ENCODE measurements at places on chromosomes 13 and 19.

- DNase-seq, result no peak
These were observed 2.8 kb upstream of the DMPK start for GRCh38 chr19:45785097-45785496.

DNA sequence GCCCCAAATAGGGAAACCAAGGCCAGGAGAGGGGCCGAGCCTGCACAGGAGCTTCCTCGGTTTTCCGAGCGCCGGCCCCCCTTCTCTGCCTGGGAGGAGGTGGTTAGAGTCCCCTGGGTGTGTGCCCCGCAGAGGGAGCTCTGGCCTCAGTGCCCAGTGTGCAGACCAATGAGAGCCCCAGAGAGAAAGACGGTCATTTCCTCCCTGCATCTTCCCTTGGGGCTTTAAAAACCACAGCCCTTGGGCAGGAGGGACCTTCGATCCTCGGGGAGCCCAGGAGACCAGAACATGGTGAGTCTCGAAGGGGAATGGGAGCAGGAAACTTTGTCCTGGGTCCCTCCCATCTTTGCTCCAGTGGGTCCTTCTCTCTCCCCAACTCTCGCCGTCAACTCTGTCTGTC is at the start of gene C5AR1:
Gene C5AR1 (plus strand): TSS at position 254 of the 400 bp plus-strand sequence. CDS start 35 bp downstream, at position 289.
- DNase-seq, result peak; percentile 67

- DNase-seq, result no peak
These were observed 19.7 kb upstream of the SYCN start for GRCh38 chr19:39223703-39224279.

DNA sequence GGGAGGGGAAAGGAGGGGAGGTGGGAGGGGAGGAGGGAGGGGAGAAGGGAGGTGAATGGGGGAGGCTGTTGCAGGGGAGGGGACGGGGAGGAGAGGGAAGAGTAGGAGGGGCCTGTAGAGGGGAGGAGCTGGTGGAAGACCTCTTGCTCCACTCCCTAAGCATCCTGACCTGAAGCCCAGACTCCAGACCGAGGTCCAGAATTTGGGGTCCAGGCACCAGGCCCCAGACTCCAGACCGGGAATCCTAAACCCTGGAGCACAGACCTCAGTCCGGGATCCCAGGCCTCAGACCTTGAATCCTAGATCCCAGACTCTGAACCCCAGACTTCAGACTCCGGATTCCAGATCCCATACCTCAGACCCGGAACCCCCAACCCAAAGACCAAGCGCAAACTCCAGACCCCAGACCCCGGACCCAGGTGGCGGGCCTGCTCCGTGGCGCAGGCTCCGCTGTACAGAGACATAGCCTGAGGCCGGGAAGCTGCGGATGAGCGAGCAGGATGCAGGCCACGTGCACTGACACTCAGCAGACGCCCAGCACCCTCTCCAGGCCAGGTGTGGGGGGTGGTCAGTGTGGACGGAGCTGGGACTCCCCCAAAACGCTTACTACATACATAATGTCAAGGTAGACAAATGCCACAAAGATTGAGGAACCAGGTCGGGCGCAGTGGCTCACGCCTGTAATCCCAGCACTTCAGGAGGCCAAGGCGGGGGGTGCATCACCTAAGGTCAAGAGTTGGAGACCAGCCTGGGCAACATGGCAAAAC is 710 bp upstream of the BTBD2 start:
- DNase-seq, result peak; percentile 69

GRCh38 chr19:2869618-2870017 is 2.5 kb downstream of the ZNF556 start:
- no peak for DNase-seq

DNA sequence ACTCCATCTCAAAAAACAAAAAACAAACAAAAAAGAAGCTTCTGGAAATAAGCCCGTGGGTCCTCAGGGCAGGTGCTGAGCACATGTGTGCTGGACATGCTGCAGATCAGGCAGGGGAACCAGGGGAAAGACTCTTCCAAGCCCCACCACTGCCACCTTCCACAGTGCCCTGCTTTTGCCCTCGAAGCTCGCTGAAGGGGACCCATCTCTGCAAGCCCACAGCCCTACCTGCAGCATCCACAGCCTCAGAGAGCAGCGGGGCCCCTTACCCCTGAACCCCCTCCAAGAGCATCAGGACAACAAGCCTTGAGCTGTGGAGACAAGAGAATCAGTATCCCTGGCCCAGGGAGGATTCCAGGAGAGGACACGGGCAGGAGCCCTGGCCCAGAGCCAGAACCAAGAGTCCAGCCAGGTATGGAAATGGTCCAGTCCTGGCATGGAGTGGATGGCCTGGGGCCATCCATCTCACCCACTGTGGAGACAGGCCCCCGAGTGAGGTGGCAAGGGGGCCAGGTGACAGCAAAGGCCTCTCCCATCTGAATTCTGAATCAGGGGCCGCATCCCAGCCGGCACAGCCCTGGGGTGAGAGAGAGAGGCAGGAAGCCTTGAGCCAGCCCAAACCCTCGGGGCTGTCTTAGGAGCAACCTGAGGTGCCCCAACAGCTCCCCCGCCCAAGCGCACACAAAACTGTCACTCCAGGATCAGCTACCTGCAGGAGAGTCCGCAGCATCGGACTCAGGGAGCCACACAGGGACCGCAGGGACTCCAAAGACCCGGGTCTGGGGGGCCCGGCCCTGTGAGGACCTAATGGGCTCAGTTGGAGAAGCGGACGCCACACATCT is 51.8 kb upstream of the TPM4 start:
- no peak for DNase-seq

- DNase-seq, result no peak
These were observed 217.0 kb downstream of the NBEA start for GRCh38 chr13:35159041-35159440.

- DNase-seq, result no peak
These were observed 125.2 kb downstream of the LMO7 start for GRCh38 chr13:75761369-75761768.

- no peak for DNase-seq
These were observed 23.4 kb downstream of the SUGP2 start for GRCh38 chr19:19009951-19010350.

GRCh38 chr19:10223488-10224213 is 7.5 kb downstream of the S1PR2 start:
- no peak for DNase-seq

DNA sequence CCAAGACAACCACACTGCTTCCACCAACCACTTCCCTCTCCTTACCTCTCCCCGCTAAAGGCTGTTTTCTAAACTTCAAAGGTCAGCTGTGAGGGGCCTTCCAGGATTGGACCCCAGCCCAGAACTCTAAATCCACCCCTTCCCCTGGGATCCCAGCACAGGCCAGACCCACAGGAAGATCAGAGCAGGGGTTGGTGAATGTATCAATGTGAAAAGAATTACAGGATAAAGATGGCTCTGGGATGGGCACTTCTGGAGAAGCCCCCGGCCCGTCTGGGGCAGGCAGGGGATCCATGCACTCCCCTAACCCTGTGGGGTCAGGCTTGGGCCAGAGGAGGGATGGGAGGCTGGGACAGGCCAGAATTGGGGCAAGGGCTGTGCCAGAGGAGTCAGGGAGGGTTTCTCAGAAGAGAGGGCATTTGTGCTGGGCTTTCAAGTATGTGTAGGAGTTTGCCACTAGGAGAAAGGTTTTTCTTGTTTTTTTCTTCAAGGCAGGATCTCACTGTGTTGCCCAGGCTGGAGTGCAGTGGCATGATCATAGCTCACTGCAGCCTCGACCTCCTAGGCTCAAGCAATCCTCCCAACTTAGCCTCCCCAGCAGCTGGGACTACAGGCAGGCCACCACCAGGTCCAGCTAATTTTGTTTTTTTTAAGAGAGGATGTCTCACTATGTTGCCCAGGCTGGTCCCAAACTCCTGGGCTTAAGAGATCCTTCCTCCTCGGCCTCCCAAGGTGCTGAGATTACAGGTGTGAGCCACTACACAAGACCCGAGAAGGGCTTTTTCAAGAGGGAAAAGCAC is 1.0 kb upstream of the MEF2B start:
- DNase-seq, result no peak

DNA sequence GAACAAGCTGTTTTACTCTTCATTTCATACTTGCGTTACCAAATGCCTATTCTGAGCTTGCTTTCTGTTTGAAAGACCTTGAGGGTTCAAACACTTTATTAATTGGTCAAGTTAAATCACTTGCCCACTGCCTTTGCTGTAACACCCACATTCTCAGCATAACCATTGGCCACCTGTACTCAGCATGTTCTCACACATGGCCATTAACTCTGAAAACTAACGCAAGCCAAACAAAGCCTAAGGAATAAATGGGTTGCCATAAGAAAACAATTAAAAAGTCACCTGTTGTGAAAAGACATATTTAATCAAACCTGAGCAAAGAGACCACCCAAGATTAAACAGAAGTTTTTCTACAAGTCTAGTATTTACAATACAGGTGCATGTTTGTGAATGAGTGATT is 517.2 kb upstream of the SPRY2 start:
- DNase-seq, result no peak

DNA sequence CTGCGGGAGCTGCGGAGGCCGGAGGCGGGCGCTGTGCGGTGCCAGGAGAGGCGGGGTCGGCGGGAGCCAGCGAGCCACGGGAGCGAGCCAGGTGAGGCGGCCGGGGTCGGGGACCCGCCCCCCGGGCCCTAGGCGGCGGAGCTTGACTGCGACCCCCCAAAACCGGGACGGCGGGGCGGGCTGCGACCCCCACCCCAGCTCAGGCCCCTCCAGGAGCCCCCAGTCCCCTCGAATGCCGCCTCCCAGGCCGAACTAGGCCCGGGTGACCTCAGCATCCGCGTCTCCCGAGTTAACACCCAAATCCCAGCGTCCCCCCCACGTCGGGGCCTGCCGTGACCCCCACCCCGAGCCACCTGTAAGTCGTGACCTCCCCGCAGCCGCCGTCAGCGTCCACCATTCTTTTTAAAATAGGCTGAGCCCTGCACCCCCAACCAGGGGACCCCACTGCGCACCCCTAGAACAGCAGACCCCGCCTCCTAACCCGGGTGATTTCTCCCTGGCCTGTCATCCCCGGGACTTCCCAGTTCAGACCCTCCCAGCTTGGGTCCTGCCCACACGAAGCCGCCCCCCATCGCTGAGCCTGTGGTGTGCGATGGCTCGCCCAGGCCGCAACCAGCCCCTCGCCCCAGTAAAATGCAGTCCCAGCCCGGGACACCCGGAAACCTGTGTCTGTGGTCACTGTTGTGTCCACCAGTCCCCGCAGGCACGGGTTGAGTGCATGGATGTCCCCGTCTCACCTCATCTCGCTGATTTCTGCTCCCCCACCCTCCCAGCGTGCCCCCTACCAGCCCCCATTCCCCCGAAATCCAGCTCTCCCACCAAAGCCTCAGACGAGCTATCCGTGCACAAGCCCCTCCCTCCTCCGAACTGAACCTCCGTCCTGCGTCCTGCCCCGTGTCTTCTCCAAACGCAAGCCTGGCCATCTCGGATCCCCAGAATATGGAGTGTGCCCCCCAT is 551 bp downstream of the FZR1 start:
- DNase-seq, result peak; percentile 64

DNA sequence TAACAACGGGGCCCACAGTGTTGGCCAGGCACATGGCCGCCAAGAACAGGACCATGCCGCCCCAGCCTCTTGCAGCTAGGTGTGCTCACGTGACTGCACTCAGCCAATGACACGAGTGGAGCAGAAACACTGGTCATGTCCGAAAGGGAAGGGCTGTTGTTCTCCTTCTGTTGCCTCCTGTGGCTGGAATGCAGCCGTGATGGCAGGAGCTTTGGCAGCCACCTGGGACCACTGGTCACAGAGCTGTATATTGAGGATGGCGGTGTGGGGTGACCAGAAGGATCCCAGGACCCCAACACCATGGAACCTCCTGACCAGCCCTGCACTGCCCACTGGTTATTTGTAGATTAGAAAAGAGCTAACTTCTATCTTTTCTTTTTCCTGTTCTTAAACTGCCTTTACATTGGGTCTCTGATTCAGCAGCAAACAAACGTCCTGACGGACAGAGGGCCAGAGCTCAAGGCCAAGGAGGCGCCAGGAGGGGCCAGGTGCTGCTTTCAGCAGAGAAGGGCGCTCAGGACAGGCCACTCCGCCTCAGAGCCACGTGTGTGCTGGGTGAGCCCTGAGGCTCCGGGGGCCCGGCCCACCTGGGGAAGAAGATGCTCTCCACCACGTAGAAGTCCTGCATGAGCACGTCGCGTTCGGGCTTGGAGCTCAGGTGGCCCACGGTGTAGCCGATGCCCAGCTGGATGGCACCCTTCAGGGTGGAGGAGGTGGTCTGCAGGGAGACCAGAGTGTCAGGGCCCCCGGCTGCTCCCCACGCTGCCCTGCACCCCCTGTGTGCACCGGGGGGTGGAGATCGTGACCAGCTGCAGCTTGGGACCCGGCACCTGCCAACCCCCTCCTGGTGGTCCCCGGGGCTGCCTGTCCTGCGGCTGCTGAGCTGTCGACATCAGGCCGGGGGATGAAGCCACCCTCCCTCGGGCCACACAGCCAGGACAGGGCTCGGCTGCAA is 35.0 kb upstream of the CACTIN start:
- no peak for DNase-seq

GRCh38 chr19:16153582-16154336 is 10.3 kb downstream of the HSH2D start:
- no peak for DNase-seq

GRCh38 chr19:7539827-7540425 is 4.4 kb downstream of the PNPLA6 start:
- DNase-seq, result no peak

DNA sequence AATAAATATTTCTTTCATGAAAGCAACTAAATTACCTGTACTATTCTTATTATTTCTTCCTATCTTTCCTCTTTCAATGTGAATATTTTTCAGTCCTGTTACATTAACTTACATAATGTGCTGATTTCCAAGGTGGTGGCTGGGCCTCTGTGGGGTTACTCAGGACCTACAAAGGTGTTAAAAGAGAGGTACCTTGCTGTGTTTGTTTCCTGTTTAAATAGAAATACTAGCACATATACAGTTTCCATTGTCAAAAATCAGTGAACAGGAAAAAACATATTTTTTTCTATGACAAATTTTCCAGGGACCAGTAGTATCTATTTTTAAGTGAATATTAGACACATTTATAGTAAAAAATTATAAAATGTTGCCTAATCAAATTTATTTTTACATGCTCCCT is 8.7 kb upstream of the PCDH9 start:
- DNase-seq, result no peak

GRCh38 chr13:27955014-27955591 is 14.0 kb downstream of the CDX2 start:
- no peak for DNase-seq

DNA sequence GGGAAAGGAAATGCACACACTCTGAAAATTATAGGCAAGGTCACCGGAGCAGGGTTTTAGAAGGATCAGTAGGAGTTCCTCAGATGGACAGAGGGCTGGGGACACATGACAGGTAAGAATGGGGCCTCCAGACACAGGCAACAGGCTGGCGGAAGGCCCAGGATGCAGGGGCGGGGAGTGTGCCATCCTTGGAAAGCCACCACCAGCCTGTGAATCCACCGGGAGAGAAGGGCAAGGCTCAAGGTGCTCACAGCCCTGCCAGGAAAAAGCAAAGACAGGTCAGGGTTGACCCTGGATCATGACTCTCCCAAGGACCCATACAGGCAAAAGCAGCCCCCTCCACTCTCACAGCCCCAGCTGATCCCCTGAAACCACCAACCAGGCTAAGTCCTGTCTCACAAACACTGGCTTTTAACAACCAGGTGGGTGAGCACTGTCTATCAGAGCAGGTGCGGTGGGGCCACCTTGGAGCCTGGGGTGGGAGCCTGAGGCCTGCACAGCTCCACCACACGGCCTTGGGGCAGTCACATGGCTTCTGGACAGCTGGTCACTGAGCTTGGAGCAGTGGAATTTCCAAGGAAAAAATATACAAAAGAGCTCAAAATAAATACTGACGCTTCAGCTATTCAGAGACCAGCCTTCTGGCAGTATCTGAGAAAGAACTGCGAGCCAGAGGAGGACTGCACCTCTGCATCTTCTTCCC is 35.2 kb upstream of the ISYNA1 start:
- no peak for DNase-seq
